ENCODE measurements at places on chromosomes 2 and 18.

DNA sequence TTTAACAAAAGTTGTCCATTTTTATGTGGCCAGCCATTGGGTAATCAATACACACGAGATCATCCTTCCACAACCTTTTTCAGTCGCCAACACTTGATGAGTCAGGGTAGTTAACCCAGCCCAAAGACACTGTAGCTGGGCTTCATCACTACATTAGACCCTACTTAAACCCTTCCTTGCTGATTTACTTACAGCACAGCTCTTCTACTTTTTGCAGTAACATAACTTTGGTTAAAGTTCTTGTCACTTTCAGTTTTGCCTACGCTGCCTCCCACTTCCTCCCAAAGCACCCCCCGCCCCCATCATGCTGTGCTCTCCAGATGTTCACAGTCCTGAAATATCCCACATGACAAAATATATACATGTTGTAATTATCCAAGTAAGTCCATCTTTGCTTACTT is 103.6 kb downstream of the CDK15 start:
- DNase-seq, result peak; percentile 72

DNA sequence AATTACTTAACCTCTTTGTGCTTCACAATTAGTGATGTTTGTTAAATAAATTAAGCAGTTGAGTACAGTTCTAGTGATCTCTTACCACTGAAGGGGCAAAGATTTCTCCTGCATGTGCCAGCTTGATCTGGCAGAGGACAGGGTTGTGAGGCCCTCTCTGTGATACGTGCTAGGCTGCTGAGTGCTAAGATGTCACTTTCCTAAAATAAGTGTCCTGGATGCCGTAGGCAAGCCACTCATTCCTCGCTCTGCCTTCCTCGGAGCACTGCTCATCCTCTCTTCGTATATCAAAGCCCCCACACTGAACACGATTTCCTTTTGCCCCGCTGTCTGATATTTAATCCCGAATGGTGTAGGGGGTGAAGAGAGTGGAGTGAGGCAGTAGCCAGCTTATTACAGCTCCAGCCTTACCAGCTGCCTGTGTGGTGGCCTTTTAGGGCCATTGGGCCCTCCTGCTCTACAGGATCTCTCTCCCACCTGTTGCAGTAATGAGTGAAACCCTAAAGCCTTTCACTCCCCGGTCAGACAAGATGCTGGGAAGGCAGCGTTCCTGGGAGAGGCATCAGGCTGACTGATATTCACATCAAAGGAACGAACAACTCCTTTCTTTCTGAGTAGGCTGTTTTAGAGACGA is 40.5 kb downstream of the PTPRM start:
- DNase-seq, result no peak

DNA sequence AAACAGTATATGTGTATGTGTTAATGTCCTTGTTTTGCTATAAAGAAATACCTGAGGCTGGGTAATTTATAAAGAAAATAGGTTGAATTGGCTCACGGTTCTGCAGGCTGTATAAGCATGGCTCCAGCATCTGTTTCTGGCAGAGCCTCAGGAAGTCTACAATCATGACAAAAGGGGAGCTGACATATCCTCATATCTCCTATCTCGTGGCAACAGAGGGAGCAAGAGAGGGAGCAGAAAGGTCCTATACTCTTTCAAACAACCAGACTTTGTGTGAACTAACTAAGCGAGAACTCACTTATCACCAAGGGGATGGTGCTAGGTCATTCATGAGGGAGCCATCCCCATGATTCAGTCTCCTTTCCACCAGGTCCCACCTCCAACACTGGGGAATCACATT is 13.0 kb downstream of the CALCRL start:
- DNase-seq, result no peak

DNA sequence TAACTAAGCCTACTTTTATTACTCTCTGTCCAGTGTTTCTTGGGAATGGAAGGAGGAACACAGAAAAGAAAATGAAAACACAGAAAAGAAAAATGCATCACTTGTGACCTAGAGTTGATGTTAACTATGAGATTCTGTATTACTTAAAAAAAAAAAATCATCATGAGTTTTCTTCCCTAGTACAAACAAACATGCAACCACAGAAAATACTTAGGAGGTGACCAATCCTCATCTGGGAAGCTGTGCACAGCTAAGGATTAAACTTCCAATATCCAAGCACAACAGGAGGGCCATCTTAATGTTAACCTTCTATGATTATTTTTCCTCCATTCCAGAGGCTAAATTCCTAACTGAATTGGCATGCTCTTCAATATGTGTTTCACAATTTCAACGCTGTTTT is 1140.4 kb downstream of the LRP1B start:
- DNase-seq, result no peak

DNA sequence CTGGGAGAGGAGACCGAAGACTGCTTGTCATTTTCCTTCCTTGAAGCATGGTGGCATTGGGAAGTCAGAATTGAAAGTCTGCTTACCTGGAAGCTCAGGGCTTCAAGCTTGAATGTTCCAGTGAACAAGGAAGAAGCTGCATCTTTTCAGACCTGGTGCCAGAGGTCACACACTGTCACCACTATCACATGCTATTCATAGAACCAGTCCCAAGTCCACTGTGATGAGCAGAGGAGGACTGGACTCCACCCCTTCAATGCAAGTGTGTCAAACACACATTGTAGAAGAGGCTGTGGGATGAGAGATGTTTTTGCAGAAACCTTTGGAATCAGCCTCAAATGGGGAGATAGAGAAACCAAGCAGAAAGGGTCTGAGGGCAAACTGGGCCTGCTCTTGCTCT is 81.4 kb downstream of the LYPD1 start:
- DNase-seq, result no peak

- no peak for DNase-seq
Observed at GRCh38 chr2:214378455-214379103, 32.3 kb upstream of the VWC2L start.

DNA sequence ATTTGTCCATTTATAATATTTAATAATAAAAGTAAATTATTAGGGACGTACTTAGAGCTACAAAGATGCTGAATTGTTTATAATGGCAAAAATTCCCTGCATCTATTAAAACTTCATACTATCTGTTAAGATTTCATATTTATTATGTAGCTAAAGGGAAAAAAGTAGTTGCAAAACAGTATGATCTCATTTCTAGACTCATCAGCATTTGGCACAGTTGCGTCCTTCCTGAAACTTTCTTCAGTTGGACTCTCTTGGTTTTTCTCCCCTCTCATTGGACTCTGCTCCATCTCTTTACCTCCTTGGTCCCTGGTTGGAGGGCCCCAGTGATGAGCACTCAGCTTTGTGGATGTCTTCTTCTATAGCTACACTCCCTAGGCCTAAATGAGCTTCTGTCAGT is 99.6 kb downstream of the TMEM247 start:
- no peak for DNase-seq

DNA sequence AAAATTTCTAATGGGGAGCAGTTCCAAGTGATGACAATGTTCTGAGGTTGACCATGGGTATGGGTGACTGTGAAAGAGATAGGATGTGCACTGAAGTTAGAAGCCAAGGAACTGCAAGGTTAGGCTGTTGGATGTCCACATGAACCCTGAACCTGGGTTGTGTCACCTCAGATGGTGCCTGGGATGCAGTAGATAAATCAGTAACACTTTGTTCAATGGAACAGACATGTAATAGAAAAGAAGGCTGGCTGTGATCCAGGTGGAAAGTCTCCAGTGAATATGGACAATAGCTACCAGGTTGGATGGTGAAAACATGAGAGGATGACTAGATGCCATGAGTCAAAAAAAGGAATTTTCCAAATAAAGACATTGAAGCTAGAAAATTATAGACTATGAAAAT is 131.4 kb downstream of the TRABD2A start:
- no peak for DNase-seq

DNA sequence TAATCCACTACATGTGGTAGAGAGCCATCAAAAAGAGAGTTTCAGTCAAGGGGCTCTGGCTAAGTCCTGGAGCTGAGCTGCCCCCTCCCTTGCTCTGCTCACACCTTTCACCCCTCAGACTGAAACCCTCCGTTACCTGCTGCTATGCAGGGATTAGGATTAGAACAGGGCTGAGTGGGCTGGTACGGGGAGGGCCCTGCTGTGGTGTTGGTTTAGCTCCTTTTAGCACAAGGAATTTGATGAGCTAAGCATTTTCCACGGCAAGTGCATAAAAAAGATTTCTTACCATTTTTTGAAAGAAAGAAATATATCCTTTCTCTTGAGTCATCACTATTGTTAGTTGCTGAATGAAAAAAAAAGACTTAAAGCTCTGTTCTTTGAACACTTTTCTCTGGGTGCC is 46.3 kb downstream of the TCF7L1 start:
- no peak for DNase-seq

- no peak for DNase-seq
Observed at GRCh38 chr2:38704664-38705063, 38.8 kb downstream of the GALM start.

GRCh38 chr2:62586981-62587380 is 81.0 kb upstream of the TMEM17 start:
- DNase-seq, result no peak

- DNase-seq, result no peak
Observed at GRCh38 chr18:46296656-46297055, 192.5 kb downstream of the HAUS1 start.

DNA sequence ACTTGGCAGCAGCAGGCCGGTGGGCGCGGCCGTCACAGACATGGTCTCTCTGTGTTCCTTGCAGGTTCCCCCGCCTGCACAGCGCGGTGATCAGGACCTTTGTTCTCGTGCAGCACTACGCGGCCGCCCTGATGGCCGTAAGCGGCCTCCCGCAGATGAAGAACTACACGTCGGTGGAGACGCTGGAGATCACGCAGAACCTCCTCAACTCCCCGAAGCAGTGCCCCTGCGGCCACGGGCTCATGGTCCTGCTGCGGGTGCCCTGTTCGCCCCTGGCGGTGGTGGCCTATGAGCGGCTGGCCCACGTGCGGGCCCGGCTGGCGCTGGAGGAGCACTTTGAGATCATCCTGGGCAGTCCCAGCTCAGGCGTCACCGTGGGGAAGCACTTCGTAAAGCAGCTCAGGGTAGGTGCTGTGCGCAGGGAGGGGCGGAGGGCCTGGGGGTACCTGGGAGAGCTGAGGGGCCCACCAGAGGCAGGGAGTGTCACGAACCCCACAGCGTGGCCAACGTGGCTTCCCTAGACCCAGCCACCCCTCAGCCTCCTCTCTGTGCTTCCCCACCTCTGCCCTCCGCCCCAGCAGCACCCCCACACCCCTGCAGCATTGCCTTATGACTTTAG is 59.3 kb downstream of the NTSR2 start:
- no peak for DNase-seq

DNA sequence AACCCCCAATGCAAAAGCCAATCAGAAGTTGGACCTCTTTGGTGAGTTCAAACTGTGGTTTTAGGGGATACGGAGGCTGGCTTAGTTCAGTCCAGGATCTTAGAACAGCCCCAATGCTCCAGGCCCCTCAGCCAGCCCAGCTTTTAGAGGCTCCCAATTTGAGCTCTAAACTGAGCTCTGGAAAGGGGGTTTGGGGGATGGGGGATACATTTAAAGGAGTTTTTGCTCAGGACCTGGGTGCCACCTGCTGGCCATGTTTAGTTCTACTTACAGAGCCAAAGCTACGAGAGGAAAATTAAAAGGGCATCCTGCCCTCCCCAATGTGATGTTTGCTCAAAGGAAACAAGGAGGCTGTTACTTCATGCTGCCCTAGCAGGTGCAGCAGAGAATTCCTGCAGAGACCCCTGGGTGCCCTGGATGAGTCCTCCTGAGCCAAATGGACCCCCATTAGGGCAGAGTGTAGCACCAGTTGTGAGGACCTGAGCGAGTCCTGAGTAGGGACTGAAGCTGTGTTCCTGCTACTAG is 15.9 kb upstream of the TMEM214 start:
- peak; percentile 53 for DNase-seq
